ENCODE measurements at places on chromosomes 3 and 15. TPM values are rescaled to one million over a fixed set of nuclear protein-coding genes. Genes with fewer than 3 reads are reported as not detected.

The RETNLB gene
- total RNA-seq: not detected

- no peak for DNase-seq
These were observed 67.6 kb upstream of the C3orf49 start for GRCh38 chr3:63751459-63751858.

DNA sequence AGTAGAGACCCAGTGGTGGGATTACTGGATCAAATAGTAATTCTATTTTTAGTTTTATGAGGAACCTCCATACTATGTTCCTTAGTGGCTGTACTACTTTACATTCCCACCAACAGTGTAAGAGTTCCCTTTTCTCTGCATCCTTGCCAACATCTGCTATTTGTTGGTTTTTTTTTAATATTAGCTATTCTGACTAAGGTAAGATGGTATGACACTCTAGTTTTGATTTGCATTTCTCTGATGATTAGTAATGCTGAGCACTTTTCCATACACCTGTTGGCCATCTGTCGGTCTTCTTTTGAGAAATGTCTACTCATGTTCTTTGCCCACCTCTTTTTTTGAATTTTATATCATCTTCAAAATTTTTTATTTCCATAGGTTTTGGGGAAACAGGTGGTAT, 34.2 kb upstream of the RAP2B start:
- no peak for DNase-seq

- DNase-seq: no peak
These were observed 54.4 kb upstream of the LRRN1 start for GRCh38 chr3:3744826-3745225.

DNA sequence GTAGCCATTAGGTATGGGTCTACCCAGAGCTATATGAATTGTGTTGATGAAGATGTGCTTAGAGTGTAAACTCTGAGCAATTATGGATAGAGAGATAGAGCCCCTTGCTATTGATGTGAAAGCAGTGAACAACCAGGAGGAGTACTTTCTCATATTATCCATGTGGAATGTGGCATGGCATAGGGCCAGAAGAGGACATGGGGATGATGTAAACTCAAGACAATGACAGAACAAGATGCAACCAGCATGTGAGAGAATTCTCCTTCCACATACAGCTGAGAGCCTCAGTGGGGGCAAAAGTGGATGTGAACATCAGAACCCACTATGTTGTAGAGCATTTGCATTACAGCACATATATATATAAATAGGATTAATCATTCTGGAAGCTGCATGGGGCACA, 36.4 kb upstream of the BNC1 start:
- DNase-seq: no peak

- DNase-seq: no peak
These were observed 14.8 kb downstream of the ZIC1 start for GRCh38 chr3:147423798-147424580.

GRCh38 chr15:66239514-66239913, 14.0 kb downstream of the MEGF11 start:
- DNase-seq: no peak

GRCh38 chr15:39149636-39150150, 431.2 kb upstream of the THBS1 start:
- no peak for DNase-seq

The DGKG gene
- 1.0 TPM for total RNA-seq

The CKMT1B gene
- total RNA-seq: not detected

- no peak for DNase-seq
These were observed 55.2 kb upstream of the GCNT3 start for GRCh38 chr15:59556380-59556779.

The HESX1 gene
- total RNA-seq: 0.62 TPM

DNA sequence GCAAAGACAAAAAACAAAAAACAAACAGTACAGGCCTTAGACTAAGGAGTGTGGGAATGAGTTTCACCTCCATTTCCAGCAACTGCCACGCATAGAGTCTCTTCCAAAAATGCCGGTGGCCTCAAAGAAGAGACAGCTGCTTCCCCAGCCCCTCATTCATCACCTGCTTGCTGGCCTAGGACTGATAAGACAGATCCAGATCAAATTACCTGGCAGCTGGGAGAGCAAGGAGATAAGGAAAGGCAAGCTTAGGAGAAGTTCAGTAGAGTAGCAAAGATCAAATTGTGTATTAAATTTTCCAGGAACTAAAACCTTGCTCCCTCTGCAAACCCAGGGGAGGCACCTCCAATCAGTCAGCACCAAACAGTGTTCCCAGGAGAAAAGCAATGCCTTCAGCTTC, 325.8 kb upstream of the CTNNB1 start:
- no peak for DNase-seq

The RABL3 gene
- 25.9 TPM for total RNA-seq

- DNase-seq: no peak
These were observed 60.1 kb upstream of the ACTC1 start for GRCh38 chr15:34855413-34855812.

GRCh38 chr3:196502775-196503195, 783 bp downstream of the RNF168 start:
- peak; percentile 69 for DNase-seq

GRCh38 chr3:33886015-33886414, 87.6 kb downstream of the PDCD6IP start:
- DNase-seq: no peak

- DNase-seq: no peak
These were observed 95.0 kb upstream of the FNDC3B start for GRCh38 chr3:171944118-171945016.

DNA sequence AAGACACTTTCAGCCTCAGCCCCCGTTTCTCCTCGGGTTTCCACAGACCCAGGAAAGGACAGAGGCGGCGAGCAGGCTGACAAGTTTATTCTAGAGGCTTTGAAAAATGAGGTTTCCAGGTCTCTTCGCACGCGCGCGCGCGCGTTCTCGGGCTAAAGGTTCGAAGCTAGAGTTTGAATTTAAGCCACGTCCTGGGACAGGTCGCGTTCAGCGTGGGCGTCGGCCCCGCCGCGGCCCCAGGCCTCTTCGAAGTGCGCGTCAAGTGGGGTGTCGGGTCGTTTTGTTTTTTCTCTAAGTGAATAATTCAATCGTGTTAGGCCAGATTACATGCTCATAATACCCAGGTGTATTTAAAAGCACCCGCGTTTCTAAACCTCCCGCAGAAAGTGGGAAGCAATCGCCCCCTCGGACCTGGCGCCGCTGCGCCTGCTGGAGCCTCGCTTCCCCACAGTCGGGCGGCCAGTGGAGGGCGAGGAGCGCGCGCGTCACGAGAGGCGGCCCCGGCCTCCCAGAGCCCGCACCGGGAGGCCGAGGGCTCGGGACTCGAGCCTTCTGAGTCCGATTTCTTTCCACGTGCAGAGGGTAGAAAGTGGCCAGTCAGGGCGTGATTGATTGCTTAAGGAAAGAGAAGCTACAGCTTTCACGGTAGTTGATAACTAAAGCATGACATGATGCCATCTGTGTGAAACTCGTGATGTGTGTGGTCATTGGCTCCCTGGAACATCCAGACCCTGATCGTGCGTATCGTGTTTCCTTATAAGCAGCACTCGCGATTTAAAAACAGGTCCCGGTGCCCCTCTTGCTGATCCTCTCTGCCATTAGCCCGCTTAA, 15.8 kb upstream of the SOX2 start:
- DNase-seq: no peak

The TNNC1 gene
- total RNA-seq: 10.8 TPM

DNA sequence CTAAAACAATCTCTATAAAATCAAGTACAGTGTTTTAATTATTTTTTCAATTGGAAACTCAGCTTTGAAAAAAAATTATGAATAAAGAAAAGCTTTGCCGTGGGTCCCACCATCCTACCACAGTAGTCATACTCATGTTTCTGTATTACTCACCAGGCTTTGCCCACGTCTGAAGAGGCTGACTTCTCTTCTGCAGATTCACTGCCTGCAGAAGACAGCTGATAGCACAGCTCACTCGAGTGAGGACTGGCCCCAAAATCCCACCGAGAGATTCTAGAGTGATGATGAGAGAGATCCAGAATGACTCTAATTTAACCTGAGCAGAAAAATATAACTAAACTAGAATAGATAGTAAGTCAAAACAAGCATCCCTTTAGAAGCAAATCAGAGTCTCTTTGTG, 11.9 kb downstream of the C2CD4B start:
- DNase-seq: peak; percentile 61

- no peak for DNase-seq
These were observed 8.9 kb downstream of the GORASP1 start for GRCh38 chr3:39098473-39099000.

DNA sequence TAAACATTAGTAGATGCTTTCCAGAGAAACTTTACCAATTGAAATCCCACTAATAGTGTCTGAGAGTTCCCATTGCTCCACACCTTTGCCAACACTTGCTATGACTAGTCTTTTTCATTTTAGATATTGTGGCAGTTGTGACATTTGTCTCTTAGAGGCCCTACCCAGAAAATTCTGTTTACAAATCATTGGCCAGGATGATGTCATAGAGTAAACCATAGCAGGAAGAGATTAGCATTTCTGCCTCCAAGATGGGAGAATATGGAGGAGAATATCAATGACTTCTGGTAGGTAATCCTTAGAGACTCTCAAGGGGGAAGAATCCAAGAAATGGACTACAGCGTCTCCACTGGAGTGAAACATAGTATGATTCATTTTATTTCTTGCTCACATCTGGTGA, 291.0 kb upstream of the CNTN3 start:
- no peak for DNase-seq

The LRRC28 gene
- 23.3 TPM for total RNA-seq

- DNase-seq: no peak
These were observed 121.7 kb upstream of the GOLGA6L4 start for GRCh38 chr15:84113919-84114318.

DNA sequence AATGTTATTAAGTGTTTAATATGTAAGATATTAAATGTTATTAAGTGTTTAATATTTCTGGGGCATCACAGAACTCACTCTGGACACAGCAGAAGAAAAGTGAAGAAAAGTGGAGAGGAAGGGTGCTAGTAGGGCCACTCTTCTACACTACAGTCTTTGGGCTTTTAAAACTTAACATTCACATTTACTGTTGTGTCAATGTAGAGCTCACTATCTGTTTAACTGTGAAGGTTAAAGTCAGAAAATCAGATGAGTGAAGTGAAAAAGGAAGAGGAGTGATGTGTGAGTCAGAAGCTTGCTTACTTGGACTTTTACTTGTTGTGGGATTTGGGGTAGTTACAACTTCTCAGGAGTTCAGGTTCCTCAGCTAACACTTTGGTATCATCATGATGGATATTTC, 145.3 kb upstream of the DNAJC19 start:
- no peak for DNase-seq

DNA sequence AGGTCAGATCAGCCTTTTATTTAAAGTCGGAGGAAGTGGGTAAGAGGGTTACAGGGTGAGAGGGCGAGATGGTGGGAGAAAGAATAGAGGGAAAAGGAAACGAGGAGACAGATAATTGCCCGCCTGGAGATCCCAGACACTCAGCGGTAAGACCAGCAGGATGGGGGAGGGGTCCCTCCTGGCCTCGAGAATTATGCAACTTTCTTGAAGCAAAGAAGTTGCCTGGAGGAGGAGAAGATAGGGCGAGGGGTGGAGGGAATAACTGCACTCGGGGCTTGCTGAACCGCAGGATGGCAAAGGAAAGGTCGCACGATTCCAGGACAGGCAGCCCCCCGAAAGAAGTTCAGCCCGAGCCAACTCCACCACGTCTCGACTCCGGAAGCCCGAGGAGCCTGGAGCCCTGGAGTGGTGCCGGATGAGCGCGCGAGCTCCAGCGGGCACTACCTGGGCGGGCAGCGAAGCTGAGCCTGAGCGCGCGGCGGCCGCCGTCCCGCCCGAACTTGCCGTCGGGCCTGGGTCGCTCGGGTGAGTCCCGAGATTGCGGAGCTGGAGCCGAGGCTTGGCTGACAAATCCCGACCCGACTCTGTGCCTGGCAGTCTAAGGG, 402 bp downstream of the WWTR1 start:
- DNase-seq: peak; percentile 36

The GOLGA8O gene
- 2.8 TPM for total RNA-seq

DNA sequence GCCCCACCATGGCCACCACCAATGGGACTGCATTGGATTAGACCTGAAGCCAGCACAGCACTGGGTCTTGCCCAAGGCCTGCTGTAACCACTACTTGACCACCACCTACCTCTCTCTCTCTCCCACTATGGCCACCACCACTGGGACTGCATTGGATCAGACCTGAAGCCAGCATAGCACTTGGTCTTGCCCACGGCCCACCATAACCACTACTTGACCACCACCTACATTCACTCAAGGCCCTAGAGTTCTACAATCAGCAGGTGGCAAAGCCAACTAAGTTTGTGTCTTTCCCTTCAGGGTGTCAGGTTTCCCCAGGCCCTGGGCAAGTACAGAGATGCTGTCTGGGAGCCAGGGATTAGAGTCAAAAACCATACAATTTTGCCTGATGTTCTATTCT, 57.6 kb downstream of the ESYT3 start:
- DNase-seq: no peak

The CPNE9 gene
- 0.77 TPM for total RNA-seq

- no peak for DNase-seq
These were observed 142.7 kb upstream of the TMCO5A start for GRCh38 chr15:37791693-37792092.

The CMC1 gene
- 24.2 TPM for total RNA-seq

The AMT gene
- 7.4 TPM for total RNA-seq

DNA sequence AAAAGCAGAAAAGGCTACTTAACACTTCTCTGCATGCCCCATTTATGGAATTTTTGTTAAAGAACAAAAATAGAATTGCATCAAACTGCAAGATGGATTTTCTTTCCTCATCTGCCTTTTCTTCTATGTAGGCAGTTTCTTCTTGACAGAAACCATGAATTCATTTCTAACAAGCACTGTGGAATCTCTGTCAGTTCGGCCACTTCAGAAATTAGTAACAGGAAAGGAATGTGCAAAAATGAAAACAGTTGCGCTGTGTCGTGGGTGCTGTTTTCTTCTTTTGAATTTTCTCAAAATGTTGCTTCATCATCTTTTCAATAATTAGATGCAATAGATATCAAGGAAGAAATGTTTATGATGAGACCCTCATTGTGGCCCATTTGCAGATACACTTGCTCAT, 151.6 kb downstream of the FOXB1 start:
- peak; percentile 5 for DNase-seq

DNA sequence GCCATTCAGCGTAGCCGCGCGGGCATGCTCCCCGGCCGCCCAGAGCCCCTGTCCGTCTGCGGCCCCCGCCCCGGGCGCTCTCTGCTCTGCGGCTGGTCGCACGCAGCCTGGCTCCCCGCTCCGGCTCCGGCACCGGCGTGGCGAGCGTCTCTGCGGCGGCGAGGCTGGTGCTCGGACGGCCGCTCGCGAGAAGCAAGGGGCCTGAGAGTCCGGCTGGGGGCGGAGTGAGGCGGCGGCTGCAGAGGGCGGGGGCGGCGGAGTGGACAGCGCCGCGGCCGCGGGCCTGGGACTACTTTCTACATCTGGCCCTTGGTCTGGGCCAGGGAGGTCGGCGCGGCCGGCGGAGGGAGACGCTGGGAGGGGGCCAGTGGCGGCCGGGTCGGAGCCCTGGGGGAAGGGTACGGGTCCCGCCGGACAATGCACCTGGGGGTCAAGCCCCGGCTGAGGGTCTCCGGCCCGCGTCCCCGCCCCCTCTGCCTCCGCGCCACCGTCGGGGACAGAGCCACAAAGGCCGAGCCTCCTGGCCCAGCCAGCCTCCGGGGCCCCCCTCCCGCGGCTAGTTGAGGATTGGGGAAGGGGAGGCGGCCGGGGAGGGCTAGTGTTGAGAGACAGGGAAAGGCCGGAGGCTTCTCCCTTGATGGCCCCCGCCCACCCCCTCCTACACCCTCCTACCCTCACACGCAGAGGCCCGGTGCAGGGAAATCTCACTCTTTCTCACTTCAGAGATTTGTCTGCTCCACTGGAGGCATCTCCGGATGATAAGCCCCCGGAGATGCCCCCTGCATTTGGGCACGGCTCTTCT, at the start of gene PRTG:
TSS of gene PRTG (minus strand) at position 226 of the 802 bp plus-strand sequence. CDS start at position 5, 221 bp downstream.
- DNase-seq: no peak

The ZWILCH gene
- 25.0 TPM for total RNA-seq

The COX5A gene
- 241 TPM for total RNA-seq

The PLA2G4B gene
- 4.4 TPM for total RNA-seq

The DUOX1 gene
- total RNA-seq: 0.95 TPM
